Ascending aorta (tissue), 2 donors: ENCODE measurements at places on chromosomes 2 and 18. TPM values are rescaled to one million over a fixed set of nuclear protein-coding genes. Genes with fewer than 3 reads are reported as not detected.

DNA sequence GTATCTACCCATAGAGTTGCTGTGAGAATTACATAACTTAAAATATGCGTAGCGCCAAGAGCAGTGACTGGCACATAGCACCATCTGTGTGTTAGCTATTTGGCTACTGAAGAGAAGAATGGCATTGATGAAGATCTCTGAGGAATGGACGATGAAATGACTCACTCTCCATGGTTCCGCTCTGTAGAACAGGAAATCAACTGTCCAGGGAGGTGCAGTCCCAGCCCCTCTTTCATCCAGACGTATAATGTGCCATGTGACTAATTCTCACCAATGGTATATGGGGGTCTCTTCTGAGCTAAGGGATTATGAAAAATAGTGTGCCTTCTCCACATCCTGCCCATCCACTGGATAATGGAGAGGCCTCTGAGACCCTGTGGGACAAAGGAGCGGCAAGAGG, 254.8 kb downstream of the CYP26B1 start:
- no peaks in the 10 kb centered on the region for H3K36me3 ChIP-seq
- H3K27ac ChIP-seq = no peak overlapping the region

- H3K27me3 ChIP-seq = no peaks in the 10 kb centered on the region
- peaks cover 5% of the 10 kb centered on the region for H3K36me3 ChIP-seq
- peak overlapping the region; percentile 72 for H3K27ac ChIP-seq
- H3K4me1 ChIP-seq = peaks cover 2% of the 10 kb centered on the region
- no peak overlapping the region for H3K4me3 ChIP-seq
Measured at GRCh38 chr2:33238111-33238510, 238.3 kb upstream of the RASGRP3 start.

DNA sequence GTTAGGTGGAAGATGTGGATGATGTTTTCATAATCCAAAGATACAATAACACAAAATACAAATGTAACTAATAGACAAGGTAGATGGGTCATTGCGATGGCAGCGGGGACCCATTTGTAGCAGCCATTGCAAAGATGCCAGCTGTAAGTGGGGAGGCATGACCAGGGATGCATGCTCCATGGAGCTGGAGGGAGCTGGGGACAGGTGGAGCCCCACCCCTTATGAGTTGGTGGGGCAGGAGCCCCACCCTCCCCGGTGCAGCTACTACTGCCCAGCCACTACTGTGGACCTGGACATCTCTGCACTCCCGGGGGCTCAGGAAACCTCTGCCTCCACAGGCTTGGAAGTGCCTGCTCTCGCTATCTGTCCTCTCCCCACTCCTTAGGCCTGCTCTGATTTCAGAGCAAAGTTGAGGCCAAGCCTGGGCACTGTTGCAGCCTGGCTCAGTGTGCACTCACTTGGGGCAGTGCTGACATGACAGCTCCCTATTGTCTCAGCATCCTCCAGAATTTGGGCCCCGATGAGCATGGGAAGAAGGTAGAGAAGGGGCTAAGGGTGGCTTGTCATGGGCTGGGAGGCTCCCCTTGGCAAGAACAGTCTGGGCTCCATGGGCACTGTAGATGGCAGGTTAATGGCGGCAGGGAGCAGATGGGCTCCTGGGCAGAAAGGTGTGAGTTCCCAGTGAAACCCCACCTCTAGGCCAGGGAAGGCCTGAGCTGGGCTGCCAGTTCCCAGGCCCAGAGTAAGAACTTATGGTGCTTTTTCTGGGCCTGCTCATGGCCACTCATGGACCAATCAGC, 81.1 kb downstream of the ZNF804A start:
- H3K4me1 ChIP-seq = no peaks in the 10 kb centered on the region
- no peak overlapping the region for H3K4me3 ChIP-seq
- no peak overlapping the region for H3K27ac ChIP-seq
- H3K27me3 ChIP-seq = no peaks in the 10 kb centered on the region
- no peak for DNase-seq

DNA sequence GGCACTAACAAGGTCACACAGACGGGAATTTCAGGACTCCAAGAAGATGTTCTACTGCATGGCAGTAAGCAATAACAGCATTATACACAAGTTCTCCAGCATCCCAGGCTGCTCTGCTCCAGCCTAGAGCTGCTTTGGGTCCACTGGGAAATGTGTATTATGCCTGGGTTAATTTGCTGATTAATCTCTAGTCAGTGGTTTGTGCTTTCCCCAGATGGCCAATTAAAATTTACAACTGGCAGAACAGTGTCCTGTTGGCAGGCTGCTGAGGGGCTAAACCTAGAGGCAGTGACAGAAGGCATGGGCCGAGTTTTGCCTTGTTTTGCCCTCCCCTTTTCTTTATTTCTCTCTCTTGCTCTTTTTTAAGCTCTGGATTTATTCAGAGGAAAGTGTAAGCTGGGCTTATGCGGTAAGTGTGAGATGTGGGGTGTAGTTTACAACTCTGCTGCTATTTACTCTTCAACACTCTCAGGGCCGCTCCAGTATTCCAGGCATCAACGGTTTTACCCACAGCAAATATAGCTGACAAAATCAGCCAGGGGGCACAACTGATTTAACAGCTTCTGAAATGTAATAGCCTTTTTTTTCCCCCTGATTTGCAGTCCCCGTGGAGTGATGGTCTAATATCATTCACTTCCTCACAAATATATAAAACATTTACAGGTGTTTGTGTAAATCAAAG, 348.0 kb downstream of the GPD2 start:
- no peak overlapping the region for H3K4me3 ChIP-seq
- no peaks in the 10 kb centered on the region for H3K36me3 ChIP-seq
- H3K27me3 ChIP-seq = no peaks in the 10 kb centered on the region
- no peak for DNase-seq
- no peak overlapping the region for H3K27ac ChIP-seq
- no peaks in the 10 kb centered on the region for H3K4me1 ChIP-seq

The DSG1 gene
- total RNA-seq = not detected

The REG3A gene
- total RNA-seq = not detected
